Lung microvascular endothelial cell (primary cell): ENCODE measurements at places on chromosomes 7 and 10.
A peak's percentile ranks its signal among the peaks of the same experiment; 100 is the strongest.

- no peak for DNase-seq
Measured at GRCh38 chr10:91601212-91601611, 31.7 kb downstream of the PPP1R3C start.

- no peak for DNase-seq
Measured at GRCh38 chr7:54881816-54882520, 123.0 kb upstream of the SEC61G start.

DNA sequence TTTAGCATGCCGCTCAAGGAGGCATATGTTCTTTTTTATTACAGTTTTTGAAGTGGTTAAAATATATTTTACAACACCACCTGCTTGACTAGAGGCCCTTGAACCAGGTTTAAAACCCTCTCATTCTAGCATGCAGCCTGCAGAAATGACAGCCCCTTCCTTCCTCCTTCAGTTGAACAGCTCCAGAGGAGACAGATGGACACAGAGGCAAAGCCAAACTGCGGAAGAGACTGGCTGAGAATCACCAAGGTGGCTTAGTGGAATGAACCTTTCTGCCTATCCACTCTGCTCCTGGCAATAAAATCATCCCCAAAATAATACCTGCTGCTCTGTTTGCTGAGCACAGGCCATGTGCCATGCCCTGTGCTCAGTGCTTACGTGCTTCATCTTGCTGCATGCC lies 23.9 kb upstream of the PLPP4 start:
- no peak for DNase-seq

- DNase-seq: no peak
Measured at GRCh38 chr10:78225594-78225993, 191.9 kb downstream of the RPS24 start.

DNA sequence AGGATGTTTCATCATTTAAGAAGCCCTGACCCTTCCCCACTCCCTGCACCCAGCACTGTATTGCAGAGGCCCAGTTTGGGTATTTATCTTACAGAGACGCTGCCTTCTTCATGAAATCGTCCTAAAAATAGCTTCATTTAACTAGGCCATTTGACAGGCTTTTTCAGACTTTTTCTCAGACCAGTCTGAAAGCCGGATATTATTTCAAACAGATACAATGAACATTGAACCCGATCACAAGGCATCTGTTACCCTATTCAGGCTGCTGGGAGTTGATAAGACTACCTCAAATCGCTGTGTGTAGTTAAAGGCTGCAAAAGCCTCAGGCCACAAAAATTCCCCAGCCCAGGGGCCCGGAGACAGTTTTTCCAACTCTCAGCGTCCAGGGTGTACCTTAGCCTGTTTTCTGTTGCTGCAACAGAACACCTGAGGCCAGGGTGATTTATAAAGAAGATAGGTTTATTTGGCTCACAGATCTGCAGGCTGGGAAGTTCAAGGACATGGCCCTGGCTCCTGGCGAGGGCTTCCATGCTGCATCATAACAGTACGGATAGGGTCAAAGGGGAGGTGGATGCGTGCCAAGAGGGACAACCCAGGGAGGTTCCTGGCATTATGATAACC lies 130.7 kb upstream of the SH2B2 start:
- DNase-seq: no peak

DNA sequence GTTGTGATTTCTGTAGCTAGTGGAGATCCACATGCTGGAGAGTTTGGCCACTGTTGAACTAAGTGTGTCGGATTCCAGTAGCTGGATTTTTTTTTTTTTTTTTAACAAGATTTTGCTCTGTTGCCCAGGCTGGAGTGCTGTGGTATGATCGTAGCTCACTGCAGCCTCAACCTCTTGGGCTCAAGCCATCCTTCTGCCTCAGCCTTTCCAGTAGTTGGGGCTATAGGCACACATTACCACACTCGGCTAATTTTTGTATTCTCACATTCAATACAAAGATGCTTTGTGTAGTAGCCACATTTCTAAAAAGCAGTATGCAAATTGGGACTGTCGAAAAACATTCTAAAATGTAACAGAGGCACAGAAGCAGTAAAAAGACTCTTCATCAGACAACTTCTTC lies 63.5 kb downstream of the RABGEF1 start:
- no peak for DNase-seq

DNA sequence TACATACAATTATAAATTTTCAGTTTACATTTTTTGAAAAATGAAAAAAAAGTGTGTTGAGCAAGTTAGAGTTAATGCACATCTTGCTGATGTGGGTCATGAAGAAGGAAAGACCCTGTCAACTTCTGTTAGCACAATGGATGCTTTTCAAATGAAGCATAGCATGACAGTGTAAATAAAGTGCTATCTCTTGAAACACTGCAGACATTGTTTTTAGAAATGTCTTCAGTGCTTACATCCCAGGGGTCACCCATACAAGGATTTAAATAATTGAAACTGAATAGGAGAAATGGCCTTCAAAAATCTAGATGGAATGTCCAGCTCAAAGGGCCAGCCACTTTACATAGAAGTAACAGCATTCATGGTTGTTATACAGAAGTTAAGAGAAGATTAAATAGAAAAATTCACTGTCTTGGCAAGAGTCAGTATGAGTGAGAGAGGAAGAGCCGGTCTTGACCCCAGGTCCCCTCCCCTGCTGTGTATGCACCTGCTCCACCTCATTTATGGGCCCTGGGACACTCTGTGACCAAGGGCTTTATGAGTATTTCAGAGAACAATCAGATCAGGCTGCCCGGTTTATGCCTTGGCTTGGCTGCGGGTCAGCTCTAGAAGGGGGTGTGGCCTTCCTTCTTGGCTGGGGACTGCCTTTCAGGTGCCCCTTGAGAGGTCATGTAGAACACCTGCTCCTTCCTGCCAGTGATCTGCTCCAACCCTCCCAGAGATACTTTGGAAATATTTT lies 237.7 kb upstream of the TMEM72 start:
- no peak for DNase-seq

GRCh38 chr10:98055841-98056516 lies 25.6 kb upstream of the CRTAC1 start:
- peak; percentile 30 for DNase-seq

DNA sequence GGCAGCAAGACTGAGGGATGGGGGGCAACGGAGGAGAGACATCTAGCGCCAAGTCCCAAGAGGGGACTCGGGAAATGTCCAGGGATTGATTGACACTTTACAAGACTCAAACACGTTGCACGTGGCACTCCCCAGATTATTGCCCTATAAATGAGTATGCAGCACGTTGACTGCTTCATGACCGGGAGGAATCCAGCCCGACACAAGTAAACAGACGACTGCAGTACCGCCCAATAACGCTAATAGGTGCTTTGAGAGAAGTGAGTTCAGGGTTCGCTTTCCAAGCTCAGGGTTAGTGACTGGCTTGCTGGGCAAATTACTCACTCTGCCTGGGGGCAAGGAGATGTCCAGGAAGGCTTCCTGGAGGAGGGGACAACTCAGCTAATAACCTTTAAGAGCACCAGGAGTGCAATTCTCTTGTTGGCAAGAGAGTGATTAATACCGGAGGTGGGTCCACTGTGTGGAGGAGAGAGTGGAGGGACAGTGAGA lies 73.3 kb upstream of the MYL10 start:
- no peak for DNase-seq

GRCh38 chr7:150811-151221 lies 41.6 kb upstream of the FAM20C start:
- no peak for DNase-seq

DNA sequence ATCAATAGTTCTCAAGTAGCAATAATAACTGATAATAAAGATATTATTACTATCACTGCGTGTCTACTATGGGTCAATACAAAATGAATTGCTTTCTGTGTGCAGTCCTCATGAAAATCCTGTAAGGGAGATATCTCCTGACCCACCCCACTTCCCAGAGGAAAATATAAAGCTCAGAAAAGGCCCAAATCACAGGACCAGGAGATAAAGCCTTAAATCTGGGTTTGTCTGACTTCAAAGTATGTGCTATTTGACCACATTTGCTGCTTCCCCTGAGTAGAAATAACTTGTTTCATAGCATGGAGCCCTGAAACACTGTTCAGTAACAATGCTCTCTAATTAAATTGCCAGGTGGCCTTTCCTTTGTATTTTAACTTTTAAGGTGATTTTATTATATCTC lies 174.1 kb downstream of the JAZF1 start:
- no peak for DNase-seq

GRCh38 chr7:116224492-116225098 lies 14.3 kb downstream of the TES start:
- DNase-seq: no peak

- DNase-seq: no peak
Measured at GRCh38 chr7:78225534-78225933, 427.0 kb downstream of the PHTF2 start.
